Activated T-cell treated with anti-CD3 and anti-CD28 coated beads, Interleukin-2, amount 50 U/mL, for 72 hours (primary cell): ENCODE measurements at places on chromosomes 11 and 22. TPM values are rescaled to one million over a fixed set of nuclear protein-coding genes. Genes with fewer than 3 reads are reported as not detected.

- DNase-seq = no peak
Measured at GRCh38 chr11:15859411-15859810, 496.9 kb downstream of the SOX6 start.

DNA sequence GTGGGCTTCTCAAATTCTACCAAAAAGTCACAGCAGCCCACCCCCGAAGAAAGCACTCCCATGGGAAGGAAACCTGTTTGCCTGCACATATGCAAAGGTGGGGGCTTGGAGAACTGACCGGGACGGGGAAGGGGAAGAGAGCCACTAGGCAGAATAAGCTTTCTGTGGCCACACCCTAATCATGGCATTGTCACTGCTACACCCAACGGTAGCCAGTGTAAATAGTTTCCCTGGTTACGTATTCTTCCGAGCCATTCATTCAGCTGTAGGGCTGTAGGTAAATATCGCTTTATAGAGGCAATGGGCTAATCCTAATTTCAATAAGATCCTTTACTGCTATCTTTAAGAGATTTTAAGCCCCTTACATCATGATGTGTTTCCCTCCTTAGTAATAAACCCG lies 61.7 kb downstream of the PRDM11 start:
- no peak for DNase-seq

DNA sequence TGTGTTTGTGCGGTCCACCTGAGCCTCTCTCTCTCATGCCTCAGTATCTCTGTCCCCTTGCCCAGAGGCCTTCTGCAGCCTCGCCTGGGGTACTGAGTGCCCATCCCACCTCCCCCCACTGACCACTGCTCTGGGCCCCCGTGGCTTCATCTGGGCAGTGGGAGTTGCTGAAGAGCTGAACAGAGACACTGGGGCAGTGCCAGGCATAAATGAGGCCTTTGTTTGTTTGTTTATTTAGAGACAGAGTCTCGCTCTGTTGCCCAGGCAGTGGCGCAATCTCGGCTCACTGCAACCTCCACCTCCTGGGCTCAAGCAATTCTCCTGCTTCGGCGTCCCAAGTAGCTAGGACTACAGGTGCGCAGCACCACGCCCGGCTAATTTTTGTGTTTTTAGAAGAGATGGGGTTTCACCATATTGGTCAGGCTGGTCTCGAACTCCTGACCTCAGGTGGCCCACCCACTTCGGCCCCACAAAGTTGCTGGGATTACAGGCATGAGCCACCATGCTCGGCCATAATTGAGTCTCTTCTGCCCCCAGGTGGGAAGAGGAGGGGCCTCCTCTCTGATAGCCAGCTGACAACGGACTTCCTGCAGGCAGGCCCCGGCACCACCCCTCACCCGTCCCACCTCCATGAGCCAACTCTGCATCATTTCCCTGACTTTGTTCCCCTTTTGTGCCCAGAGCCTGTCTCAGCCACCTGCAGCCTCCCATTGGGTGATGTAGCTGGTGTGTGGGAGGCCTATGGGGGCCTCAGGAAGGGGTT lies 9.3 kb downstream of the CRYBB3 start:
- DNase-seq = no peak

The CHEK1 gene
- total RNA-seq = 180 TPM
